ENCODE measurements at places on chromosomes 6 and 20.

DNA sequence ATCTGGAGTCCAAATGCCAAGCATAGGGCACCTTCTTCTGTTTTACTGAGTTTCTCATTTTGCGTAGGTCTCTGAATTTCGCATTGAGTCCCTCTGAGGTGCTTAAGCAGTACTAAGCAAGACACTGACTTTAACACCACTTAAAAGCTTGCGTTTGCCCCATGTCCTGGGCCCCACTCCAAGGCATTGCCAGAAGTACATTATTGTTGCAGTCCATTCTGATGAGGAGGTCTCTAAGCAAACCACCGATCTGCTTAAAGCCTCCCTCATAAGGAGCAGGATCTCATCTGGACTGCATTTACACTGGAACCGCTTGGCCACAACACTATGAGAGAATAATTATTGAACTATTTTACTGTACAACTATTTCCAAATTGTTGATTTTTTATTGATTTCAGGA is 16.3 kb downstream of the BMP2 start:
- no peak for DNase-seq

DNA sequence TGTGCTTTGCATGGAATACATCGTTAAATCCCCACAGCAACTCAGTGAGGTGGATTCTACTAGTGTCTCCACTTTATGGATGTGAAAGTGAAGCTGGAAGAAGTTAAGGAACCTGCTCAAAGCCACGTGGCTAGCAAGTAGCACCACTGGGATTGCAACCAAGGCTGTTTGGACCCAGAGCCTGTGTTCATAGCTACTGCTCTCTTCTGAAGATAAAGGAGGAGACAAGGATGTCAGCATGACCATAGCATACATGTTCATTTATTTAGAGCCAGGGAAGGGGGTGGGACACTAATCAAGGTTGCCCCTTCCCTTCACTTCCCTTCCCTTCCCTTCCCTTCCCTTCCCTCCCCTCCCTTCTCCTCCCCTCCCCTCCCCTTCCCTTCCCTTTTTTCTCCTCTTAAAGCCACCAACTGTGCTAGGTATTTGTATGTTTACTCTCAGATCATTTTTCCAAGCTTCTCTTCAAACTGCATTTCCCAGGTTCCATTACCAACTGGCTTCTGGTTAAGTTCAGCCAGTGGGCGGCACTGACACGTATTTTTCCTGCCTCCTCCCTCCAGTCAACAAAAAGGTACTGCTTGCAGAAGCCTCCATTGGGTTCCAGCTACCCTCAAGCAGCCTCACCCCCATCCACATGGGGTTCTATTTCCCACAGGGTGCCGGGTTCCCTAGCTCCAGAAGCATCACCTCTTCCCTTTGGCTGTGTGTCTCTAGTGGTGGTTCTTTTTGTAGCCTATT is 134.9 kb downstream of the BCAS1 start:
- no peak for DNase-seq

DNA sequence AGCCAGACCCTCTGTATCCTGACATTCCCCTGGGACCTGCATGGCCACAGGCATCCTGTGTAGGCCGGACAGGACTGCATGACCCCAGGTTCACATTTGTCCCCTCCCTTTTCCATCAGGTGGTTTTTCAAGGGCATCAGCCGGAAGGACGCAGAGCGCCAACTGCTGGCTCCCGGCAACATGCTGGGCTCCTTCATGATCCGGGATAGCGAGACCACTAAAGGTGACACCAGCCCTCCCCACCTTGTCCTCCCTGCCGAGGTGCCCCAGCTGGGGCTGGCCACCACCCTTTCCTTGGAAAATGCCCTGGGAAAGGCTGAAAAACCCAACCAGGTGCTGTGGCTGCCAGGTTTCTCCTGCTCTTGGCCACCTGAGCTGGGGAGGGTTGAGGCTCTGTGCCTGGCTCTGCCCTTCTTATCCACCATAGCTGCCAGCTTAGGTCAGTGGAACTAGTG is 27.6 kb downstream of the HCK start:
- DNase-seq, result no peak

GRCh38 chr6:15137086-15137485 is 108.8 kb upstream of the JARID2 start:
- no peak for DNase-seq

- no peak for DNase-seq
These were observed 66.2 kb upstream of the SLC22A1 start for GRCh38 chr6:160055378-160055777.

GRCh38 chr6:50608421-50608820 is 104.9 kb upstream of the TFAP2D start:
- DNase-seq, result no peak

DNA sequence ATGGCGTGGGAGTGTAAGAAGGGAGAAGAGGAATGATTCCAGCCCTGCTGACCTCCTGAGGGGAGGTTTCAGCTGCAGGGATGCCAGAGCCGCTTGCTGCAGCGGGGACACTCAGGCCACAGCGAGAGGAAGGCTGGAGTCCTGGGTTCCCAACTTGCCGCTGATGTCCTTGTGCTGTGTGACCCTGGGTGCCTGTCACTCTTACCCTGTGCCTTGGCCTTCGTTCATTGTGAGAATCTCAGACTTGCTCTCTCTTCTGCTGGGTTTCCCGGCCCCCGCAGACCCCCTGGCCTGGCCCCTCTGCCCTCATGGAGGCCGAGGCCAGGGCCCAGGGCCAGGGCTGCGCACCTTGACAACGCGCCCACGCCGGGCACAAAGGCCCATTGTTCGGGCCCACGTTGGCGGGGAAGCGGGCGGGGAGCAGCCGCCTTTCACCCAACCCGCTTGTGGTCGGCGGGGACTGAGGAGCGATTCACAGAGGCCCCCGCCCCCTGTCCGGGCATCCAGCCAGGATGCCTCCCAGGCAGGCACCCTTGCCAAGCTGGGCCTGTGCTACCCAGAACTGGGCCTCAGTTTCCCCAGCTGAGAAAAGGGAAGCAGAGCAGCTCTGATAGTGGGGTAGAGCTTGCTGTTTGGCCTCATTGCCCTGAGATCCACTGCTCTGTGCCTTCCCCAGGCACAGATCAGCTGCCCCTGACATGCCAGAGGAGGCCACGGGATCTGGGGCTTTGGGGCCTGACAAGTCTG is 52.4 kb downstream of the CEBPB start:
- no peak for DNase-seq

- no peak for DNase-seq
These were observed 6.6 kb upstream of the YTHDF1 start for GRCh38 chr20:63222541-63222940.

Data from HCEC 1CT (cell line).